HT-29 (cell line): ENCODE measurements at places on chromosomes 12 and 14. TPM values are rescaled to one million over a fixed set of nuclear protein-coding genes. Genes with fewer than 3 reads are reported as not detected.

- DNase-seq, result no peak
These were observed 27.5 kb downstream of the DHRS2 start for GRCh38 chr14:23663711-23664110.

KRT6C gene
- not detected in 2 replicates for total RNA-seq

FGFR1OP2 gene
- total RNA-seq, result 24.7 and 30.5 TPM in 2 replicates

IL31 gene
- total RNA-seq, result not detected in 2 replicates

ADAM21 gene
- total RNA-seq, result not detected in 2 replicates

- DNase-seq, result no peak
These were observed 33.2 kb downstream of the NCKAP5L start for GRCh38 chr12:49794811-49795653.

- DNase-seq, result no peak
These were observed 6.8 kb downstream of the LRRC74A start for GRCh38 chr14:76833011-76833410.

TAS2R30 gene
- total RNA-seq, result 0.79 and 0.86 TPM in 2 replicates

GRCh38 chr12:102022286-102022685 is 39.5 kb downstream of the WASHC3 start:
- no peak for DNase-seq
